Subcutaneous preadipocyte (primary cell): ENCODE measurements at places on chromosomes 4 and X. TPM values are rescaled to one million over a fixed set of nuclear protein-coding genes. Genes with fewer than 3 reads are reported as not detected.

The BCORL1 gene
- total RNA-seq: 1.6 and 1.8 TPM in 2 replicates

The PF4V1 gene
- total RNA-seq: 0.59 TPM in 1 of 2 replicates, not detected in the other

The TSC22D3 gene
- 30.9 and 47.0 TPM in 2 replicates for total RNA-seq

The MAGEC3 gene
- total RNA-seq: not detected in 2 replicates

The ZNF182 gene
- 2.6 and 3.1 TPM in 2 replicates for total RNA-seq

The HSFX4 gene
- total RNA-seq: not detected in 2 replicates

The MMRN1 gene
- total RNA-seq: not detected in 2 replicates

The SPATA18 gene
- 10.9 and 15.4 TPM in 2 replicates for total RNA-seq

The AFP gene
- 0.73 TPM in 1 of 2 replicates, not detected in the other for total RNA-seq

The EXOC1L gene
- total RNA-seq: not detected in 2 replicates

The SPOCK3 gene
- not detected in 2 replicates for total RNA-seq

The ABCG2 gene
- total RNA-seq: 0.37 and 0.39 TPM in 2 replicates

The NXF2 gene
- total RNA-seq: not detected in 2 replicates

The RAP2C gene
- 19.9 and 20.9 TPM in 2 replicates for total RNA-seq

The SSX3 gene
- not detected in 2 replicates for total RNA-seq

The MAB21L2 gene
- not detected in 2 replicates for total RNA-seq

The MAMLD1 gene
- total RNA-seq: 0.73 and 2.3 TPM in 2 replicates

The ARX gene
- total RNA-seq: not detected in 2 replicates

The BTK gene
- total RNA-seq: not detected in 2 replicates

The GLRA2 gene
- not detected in 2 replicates for total RNA-seq

The TBL1X gene
- total RNA-seq: 12.9 and 19.2 TPM in 2 replicates

The NLGN4X gene
- not detected in 2 replicates for total RNA-seq

The FGFBP1 gene
- total RNA-seq: under 0.01 TPM in 1 of 2 replicates, not detected in the other

The MSMO1 gene
- 302 and 431 TPM in 2 replicates for total RNA-seq

The NDST3 gene
- not detected in 2 replicates for total RNA-seq

The SHISA3 gene
- 0.37 and 1.4 TPM in 2 replicates for total RNA-seq

The UBE2D3 gene
- total RNA-seq: 358 and 389 TPM in 2 replicates
